Cerebellum (tissue), 4 donors: ENCODE measurements at places on chromosomes 11 and 22.

GRCh38 chr11:65435981-65436411 is 13.4 kb downstream of the NEAT1 start:
- DNase-seq: no peak

DNA sequence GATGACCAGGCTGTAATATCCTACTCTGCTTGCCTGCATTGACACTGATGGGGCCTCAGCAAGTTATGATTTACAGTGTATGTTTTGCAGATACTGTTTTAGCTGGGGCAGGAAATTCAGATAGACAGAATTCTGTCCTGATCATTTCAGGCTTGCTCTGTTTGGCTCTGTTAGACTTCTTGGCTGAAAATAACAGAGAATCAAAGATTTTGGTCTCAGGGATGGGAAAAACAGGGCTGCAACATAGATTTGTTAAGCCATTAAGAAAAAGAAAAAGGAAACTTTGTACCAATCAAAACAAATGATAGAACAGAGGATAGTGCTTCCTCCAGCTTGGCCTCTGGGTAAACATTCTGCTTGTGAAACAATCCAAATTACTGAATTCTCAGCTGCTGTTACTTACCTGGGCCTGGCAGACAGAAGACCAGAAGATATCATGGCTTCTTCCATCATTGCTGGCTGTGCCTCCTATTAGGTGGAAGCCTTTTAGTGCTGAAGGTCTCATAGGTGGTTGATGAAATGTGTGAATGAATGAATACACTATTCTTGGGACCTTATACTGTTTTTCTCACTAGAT is 22.0 kb downstream of the ZNRF3 start:
- no peak for DNase-seq

DNA sequence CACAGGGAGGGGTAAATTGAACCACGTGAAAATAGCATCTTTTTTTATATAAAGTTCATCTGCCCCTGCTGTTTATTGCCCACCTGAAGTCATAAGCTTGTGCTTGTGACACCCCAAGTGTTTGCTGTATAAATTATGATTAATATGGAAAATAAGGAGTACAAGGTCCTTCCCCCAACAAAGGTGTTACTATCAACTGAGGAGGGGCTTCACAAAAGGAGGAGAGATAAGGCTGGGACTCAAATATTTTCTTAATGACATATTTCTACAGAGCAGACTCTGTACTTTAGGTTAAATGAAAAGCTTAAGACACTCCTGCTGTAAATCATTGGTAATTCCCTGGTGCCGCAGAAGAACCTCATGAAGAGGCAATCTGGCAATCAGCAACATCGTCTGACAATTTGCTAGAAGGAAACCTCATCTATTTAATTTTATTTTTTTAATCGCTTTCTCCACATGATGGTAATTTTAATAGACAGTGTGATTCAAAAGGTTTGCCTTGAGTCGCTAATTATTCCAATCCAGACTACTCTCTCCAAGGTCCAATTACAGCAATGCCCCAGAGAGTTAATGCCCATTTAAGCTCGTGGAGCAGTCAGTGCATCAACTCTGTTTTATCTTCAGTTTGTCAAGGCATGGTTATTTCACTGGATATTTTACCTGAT is 1432.4 kb downstream of the FAM181B start:
- no peak for DNase-seq

DNA sequence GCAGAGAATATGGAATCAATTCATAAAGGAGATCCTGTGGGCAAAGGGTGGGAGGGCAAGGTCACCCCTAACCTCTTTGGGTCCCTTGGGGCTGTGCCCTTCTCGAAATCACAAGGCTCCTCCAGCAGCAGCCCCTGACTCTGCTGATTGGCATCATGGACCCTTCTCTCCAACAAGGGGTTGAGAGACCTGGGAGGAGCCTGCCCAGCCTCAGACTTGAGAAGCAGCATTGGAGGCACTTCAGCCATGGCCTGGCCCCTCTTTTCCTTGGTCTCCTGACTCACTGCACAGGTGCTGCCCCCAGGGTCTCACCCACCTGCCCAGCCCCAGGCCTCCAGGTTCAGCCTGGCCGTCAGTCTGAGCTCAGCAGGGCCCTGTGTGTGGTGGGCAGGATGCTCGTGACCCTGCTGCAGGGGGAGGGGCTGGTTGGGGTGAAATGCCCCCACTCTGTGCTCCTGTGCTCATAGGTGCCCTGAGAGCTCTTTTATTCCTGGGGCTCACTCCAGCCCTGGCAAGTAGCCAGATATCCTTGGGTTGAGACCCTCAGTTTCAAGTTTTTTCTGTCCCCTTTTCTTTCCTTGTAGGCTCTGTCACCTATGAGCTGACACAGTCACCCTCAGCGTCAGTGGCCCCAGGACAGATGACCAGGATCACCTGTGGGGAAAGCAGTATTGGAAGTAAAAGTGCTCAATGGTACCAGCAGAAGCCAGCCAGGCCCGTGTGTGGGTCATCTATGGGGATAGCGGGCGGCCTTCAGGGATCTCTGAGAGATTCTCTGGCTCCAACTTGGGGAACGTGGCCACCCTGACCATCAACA is 110.8 kb downstream of the GGTLC2 start:
- DNase-seq: no peak

DNA sequence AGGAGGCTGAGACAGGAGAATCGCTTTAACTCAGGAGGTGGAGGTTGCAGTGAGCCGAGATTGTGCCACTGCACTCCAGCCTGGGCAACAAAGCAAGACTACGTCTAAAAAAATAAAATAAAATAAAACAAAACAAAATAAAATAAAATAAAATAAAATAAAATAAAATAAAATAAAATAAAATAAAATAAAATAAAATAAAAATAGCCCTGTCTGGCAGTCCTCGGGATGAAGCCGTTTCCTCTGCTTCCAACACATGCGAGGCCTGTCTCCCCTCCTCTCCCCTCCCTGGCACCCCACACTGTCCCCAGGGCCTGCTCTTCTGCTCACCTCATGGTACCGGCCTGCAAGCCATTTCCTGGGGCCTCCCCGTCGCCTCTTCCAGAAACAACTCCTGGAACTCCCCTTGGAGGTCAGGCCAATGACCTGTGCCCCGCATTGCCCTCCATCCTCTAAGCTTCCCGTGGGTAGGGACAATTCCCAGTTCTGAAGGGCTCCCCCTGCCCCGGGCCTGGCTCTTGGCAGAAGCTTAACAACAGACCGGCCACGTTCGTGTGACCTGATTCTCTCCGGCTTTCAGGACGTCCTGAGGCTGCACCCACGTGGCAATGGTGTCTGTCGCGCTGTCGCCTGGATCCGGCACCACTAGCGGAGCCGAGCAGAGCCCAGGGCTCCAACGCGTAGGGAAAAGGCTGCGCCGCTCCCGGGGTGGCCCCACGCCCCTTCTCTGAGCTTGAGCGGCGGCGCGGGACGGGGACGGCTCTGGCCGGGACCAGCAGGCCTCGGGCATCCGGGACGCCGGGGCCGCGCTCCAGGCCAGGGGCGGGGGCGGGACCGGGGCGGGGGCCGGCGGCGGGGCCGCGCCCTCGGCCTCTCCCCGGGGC is 456 bp upstream of the PARVB start:
- peak; percentile 21 for DNase-seq

DNA sequence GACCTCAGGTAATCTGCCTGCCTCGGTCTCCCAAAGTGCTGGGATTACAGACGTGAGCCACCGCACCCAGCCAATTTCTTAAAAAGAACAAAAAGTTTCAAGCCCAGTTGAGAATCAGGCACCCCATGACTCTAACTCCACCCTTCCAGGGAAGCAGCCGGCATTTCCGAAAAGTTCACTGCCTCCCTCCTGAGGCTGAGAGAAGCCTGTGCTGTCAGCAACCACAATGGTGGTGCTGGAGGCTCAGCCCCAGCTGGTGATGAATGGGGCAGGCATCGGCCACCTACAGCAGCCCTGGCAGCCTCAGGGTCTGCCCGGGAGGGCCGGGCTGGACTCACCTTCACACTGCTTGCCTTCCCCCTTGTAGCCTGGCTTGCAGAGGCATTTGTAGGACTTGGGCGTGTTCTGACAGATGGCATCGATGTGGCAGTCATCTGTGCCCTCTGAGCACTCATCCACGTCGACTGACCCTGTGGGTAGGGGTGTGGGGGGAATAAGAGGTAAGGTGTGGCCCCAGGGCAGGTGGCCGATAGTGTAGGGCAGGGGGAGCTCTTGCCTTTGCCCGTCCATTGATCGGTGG is 4.3 kb downstream of the SCUBE1 start:
- no peak for DNase-seq

- no peak for DNase-seq
These were observed 24.4 kb upstream of the SIK2 start for GRCh38 chr11:111577821-111578220.

DNA sequence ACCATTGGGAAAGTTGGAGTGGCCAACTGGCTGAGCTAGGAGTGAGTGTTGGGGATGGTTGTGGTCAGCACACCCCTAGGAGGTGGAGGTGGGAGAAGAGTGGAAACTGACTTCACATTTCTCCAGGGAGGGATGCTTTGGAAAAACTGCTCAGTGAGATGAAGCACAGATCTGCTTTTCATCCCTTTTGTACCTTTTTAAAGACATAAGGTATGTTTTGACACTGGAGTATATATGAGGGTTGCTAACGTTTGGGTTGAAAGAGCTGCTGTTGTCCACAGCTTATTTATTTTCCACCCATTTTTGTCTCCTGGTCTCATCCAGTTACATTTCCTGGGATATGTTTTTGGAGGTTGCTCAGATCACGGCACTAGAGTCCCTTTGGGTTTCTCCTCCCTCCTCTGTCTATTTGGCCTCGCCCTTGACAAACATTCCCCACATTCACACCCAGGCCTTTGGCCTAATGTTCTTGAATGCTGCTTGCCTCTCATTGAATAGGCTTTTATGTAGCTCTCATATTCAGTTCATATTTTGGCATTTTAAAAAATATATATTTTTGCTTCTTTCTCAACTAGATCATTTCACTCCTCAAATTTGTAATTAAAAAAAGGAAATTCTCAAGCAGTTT is 8.3 kb downstream of the SREBF2 start:
- no peak for DNase-seq

- no peak for DNase-seq
These were observed 39.0 kb downstream of the PDGFD start for GRCh38 chr11:104124979-104125378.

DNA sequence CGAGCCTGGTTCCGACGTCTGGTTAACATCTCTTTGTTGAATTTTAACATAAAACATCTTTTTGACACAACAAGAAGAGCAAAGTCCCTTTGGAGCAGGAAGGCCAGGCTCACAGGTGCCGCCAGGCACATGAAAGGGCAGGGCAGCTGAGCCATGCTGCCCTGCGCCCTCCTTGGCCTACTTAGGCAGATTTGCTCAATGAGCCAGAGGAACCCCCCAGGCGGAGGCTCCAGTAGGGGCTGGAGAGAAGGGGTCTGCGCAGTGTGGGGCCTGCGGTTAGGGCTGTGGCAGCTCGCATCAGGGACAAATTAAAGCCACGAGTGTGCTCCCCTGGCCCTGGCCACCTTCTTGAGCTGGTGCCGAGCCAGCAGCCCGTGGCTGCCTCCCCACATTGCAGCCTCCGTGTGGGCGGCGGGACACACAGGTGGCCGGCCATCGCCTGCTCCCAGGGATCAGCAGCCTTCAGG is 9.9 kb upstream of the SLC22A12 start:
- DNase-seq: peak; percentile 65

- DNase-seq: no peak
These were observed 1120.5 kb upstream of the RAG2 start for GRCh38 chr11:37718431-37718999.

GRCh38 chr22:37631448-37632173 is 7.9 kb upstream of the SH3BP1 start:
- DNase-seq: no peak

- DNase-seq: no peak
These were observed 15.6 kb upstream of the C11orf24 start for GRCh38 chr11:68287419-68287818.

- no peak for DNase-seq
These were observed 21.3 kb downstream of the GRIK4 start for GRCh38 chr11:120532832-120533196.

GRCh38 chr11:76226626-76227025 is 20.3 kb upstream of the WNT11 start:
- DNase-seq: no peak
